Stimulated activated CD4-positive, alpha-beta T cell treated with anti-CD3 and anti-CD28 coated beads, Interleukin-1b, Interleukin-23, amount 100 ng/mL, for 48 hours (primary cell): ENCODE measurements at places on chromosomes 6 and 20.

GRCh38 chr6:14149053-14149738 is 31.6 kb downstream of the CD83 start:
- DNase-seq = no peak

DNA sequence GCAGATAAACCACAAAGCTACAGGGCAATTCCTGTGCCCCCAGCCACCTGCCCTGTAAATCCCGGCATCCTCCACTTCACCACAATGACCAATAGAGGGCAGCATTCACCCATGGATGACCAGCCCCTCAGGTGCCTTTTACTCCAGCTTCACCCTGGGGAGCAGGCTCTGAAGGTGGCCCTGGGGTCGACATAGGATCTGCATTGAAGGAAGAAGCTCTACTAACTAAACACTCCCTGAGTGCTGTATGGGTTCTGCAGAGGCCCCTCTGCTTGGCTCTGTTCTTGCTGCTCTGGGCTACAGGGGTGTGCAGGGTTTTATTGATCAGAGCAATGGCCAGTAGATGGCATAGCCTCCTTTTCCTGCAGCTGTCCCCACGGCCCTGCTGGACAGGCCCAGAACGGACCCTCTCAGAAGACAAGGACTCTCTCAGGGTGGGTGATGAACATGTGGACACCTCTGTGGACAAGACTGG is 20.3 kb downstream of the CST4 start:
- peak; percentile 38 for DNase-seq

GRCh38 chr6:16392010-16392409 is 153.6 kb downstream of the GMPR start:
- no peak for DNase-seq

DNA sequence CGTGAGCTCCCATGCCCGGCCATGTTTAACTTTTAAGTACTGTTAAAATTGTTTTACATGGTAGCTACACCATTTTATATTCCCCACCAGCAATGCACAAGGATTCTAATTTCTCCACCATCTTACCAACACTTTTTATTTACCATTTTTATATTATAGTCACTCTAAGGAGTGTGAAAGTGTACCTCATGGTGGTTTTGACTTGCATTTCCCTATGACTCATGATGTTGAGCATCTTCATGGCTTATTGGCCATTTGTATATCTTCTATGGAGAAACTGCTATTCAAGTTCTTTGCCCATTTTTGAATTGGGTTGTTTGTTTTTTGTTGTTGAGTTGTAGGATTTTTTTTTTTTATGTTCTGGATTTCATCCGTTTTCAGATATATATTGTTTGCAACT is 15.6 kb upstream of the BPHL start:
- no peak for DNase-seq

GRCh38 chr6:89216411-89216810 is 747 bp downstream of the GABRR1 start:
- no peak for DNase-seq

DNA sequence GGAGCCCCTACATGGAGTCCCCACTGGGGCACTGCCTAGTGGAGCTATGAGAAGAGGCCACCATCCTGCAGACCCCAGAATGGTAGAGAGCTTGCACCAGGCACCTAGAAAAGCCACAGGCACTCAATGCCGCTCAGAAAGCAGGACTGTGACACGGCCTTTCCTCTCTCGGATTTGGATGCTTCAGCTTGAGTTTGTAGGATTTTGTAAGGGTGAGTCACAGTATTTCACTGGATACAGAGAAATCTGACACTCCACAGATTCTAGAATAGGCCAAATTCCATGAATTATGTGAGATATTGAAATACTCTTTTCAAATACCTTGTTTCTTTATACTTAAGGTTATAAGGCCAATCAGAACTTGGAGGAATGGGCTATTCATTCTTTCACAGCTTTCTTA is 424.5 kb downstream of the HTR1B start:
- DNase-seq = no peak
